Ecto neural progenitor cell (in vitro differentiated cells): ENCODE measurements at places on chromosomes 1 and 21.

DNA sequence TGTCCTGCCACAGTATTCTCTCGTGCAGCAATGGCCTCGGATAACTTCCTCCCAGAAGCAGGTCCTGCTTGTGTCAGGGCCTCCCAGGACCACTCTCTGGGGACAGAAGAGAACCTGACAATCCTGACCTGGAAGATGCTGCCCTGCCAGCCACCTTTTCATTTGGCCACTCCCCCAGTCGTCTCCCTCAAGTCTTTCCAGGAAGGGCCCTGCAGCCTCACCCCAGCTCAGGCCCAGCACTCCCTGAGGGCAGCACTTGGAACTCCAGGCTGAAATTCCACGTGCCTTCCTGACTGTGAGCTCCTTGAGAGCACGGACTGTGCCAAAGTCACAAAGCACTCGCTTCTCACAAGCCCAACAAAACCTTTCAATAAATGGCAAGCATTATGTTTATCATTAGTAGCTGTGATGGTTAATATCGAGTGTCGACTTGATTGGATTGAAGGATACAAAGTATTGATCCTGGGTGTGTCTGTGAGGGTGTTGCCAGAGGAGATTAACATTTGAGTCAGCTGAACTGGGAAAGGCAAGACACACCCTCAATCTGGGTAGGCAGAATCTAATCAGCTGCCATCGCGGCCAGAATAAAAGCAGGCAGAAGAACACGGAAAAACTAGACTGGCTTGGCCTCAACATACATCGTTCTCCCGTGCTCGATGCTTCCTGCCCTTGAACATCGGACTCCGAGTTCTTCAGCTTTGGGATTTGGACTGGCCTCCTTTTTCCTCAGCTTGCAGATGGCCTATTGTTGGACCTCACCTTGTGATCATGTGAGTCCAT is 2.3 kb upstream of the CLEC20A start:
- peak; percentile 44 for DNase-seq

DNA sequence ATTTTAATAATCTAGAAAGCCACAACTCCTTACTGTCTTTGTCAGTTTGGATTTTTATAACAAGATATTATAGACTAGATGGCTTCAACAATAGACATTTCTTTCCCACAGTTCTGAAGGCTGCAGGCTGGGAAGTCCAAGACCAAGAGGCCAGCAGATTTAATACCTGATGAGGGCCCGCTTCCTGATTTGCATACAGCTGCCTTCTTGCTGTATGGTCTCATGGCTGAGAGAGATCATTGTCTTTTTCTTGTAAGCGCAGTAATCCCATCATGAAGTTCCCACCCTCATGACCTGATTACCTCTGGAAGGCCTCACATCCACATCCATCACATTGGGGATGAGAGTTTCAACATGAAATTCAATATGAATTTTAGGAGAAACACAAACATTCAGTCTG is 9.8 kb downstream of the RPS6KC1 start:
- no peak for DNase-seq

DNA sequence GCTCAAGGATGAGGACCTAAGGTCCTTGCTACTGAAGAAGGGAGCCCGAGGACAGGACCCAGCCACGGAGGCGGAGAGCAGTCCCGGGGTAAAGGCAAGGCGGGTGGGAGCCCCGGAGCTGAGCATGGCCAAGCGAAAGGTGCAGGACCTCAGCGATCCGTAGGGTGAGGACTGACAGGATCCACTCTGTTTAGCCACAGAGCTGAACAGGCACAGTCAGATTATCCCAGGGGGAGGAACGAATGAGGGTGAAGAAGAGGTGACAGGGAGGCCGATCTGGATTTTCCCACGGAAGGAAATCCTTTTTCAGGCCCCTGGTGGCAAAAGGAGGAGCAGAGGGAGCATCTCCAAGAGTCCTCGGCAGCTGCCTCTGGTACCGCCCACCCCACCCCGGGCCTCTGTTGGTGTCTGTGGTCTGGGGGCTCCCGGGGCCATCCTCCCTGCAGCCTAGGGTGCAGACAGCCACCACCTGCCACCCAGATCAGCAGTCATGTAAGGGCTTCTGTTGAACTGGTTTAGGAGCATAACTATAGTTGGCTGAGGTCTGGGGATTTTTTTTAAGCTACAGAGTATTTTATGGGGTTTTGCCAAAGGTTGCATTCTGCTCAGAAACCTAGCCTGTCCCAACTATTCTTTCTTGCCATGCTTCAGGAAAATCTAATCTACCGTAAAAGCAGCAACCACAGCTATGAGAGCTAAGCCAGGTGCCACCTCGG is 32.3 kb upstream of the LBR start:
- no peak for DNase-seq

DNA sequence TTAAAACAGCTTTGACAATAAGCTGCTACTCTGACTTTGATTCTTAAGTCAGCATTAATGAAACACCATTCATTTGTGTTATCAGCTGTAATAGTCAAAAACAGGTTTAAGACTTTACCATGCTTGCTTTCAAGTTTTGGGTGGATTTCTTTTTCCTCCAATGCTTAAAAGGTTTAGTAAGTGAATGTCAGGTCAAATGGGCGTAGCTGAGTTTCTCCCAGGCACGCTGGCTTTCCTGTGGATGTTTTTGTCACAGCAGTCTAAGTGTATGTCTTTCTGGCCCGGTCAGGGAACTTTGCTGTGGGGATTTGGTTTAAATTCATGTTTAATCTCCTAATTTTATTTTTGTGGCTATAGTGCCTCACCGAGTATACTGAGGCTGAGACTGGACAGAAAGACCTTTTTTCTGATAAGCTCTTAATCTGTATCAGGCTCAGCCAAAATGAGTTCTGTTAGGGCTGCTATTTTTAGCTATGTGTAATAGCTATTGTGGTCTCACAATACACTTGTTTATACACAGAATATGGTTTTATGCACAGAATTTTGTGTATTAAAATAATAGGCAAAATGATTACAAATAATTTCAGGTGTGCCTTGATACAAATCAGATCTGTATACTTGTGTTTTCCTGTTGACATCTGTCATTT is 292.8 kb downstream of the DISC1 start:
- no peak for DNase-seq

DNA sequence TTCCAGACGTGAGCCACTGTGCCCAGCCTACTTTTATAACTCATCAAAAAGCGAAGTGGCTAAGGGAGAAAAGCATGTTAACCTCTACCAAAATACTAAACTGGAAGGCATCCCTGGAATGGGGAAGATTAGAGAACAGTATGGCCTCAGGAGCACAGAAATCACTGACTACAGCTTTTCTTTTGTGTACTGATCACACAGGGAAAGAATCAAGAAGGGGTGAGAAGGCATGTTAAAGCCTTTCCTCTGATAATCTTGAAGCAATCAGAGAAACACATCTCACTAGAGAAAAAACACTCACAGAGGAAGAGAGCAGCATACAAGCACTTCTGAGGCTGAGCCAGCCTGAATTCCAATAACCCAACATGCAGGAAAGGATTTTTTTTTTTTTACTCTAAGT is 10.7 kb downstream of the PCAT6 start:
- no peak for DNase-seq

GRCh38 chr1:21706151-21706835 is 37.1 kb upstream of the RAP1GAP start:
- peak; percentile 48 for DNase-seq

GRCh38 chr1:230758709-230759368 is 11.7 kb downstream of the CAPN9 start:
- DNase-seq = no peak

- no peak for DNase-seq
Measured at GRCh38 chr1:118028267-118028666, 98.7 kb downstream of the WDR3 start.

GRCh38 chr1:44853201-44853600 is 10.1 kb upstream of the PTCH2 start:
- DNase-seq = no peak

- no peak for DNase-seq
Measured at GRCh38 chr1:209815490-209815889, 9.5 kb upstream of the IRF6 start.

DNA sequence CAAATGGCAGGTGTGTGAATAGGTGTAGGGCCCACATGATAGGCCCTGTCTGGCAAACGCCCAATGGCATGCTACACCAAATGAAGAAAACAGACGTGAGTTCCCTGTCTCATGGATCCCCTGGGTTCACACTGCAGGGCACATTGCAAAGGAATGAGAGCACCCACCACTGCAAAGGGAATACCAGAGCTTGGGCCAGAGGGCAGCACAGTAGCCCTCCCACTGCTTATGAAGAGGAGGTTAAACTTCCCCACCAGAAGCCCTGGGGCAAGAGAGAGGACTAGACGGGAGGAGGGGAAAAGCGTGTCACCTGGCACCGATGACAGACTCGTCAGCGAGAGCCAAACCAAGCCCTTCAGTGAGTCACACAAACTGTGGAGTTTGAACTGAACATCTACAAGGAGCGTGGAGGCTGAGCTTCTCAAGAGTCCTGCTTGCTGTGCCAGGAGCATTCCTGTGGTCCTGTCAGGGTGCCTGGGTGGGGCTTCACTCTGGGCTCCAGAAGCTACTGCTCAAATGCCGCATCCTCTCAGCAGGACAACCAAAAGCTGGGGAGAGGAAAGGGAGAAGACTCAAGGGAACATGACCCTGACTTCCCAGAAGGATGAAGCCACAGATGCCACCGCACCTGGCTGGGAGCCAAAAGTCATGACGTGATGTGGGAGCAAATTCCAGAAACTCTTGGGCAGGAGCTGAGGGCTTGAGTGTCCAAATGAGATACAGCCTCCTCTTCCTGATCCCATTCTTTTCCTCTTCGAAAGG is 61.1 kb downstream of the TOMM20 start:
- DNase-seq = no peak
